Nephron progenitor cell (in vitro differentiated cells): ENCODE measurements at places on chromosomes 13 and 19.
A peak's percentile ranks its signal among the peaks of the same experiment; 100 is the strongest.

GRCh38 chr13:27973291-27973690 is 4.2 kb upstream of the CDX2 start:
- DNase-seq = no peak

DNA sequence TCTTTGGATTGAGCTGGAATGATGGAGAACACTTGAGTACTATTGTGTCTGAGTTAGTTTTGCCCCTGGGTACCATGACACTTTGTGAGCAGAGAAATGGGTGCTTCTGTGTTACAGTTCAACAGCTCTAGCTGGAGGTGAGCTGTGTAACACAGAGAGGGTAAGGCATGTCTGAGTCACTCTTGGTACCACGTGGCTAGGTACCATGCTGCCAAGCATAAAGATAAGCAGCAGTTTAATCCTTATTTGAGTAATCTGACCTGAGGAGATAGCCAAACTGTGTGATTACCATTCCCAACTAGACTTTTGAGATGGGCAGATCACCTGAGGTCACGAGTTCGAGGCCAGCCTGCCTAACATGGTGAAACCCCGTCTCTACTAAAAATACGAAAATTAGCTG is 122.0 kb downstream of the OLFM4 start:
- no peak for DNase-seq

- no peak for DNase-seq
Measured at GRCh38 chr19:5093948-5094718, 125.2 kb downstream of the KDM4B start.

- no peak for DNase-seq
Measured at GRCh38 chr13:26016189-26016588, 35.6 kb downstream of the SHISA2 start.

- no peak for DNase-seq
Measured at GRCh38 chr13:86608701-86609100, 809.5 kb upstream of the SLITRK6 start.

- DNase-seq = no peak
Measured at GRCh38 chr13:21039097-21039800, 22.1 kb downstream of the LATS2 start.

DNA sequence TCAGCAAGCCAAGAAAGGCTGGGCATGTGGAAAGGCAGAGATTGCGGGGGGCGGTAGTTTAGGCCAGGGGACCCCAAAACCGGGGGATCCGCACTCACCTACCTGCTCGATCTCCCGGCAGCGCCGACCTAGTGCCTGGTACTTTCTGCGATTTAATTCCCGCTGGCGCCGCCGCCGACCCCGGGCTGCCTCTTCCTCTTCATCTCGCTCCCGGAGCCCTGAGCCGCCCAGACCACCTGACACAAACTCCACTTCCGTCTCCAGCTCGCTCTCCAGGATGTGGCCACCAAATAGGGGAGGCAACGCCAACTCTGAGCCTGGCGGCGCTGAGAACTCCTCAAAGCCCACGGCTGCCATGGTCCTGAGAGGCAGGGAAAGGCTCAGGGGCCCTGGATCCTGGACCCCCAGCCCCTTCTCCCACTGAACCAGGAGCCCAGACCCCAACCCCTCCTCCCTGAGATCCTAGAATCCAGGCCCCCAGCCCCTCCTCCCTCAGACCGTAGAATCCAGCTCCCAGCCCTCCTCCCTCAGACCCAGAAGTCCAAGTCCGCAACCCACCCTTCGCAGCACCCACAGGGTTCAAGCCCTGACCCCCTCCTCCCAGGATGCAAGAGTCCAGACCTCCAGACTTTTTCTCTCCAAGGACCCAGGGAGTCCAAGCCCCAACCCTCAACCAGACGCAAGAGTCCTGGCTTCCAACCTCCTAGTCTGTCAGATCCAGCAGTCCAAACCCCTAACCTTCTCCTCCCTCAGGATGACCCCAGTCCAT is 933 bp downstream of the TFPT start:
- DNase-seq = no peak

DNA sequence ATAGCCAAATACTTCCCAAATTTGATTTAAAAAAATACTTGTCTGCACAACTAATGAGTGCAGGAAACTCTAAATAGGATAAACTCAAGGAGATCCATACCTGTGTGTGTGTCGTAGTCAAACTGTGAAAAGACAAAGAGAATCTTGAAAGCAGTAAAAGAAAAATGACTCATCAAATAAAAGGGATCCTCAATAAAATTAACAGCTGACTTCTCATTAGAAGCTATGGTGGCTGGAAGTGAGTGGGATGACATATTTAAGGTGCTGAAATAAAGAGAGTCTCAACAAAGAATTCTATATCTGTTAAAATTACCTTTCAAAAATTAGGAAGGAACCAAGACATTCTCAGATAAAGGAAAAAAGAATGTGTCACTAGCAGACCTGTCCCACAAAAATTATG is 13.7 kb downstream of the RNASEH2B start:
- DNase-seq = no peak

DNA sequence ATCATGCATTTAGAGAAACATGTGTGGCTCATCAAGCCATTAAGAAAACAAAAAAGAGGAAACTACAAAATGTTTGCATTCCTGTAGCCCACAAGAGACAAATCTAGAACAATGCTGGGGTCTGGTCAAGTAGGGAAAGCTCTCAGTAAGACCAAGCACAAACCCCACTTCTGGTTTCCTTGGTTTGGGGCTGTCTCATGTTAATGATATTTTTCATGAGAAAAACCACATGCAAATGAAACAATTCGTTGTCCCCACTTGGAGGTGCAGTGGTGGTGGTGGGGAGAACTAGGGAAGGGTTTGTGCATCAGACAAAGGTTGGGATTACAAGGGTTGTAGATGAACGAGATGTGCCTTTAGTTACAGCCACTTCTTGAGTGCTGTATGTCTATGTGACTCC is 7.0 kb upstream of the RB1 start:
- DNase-seq = no peak

DNA sequence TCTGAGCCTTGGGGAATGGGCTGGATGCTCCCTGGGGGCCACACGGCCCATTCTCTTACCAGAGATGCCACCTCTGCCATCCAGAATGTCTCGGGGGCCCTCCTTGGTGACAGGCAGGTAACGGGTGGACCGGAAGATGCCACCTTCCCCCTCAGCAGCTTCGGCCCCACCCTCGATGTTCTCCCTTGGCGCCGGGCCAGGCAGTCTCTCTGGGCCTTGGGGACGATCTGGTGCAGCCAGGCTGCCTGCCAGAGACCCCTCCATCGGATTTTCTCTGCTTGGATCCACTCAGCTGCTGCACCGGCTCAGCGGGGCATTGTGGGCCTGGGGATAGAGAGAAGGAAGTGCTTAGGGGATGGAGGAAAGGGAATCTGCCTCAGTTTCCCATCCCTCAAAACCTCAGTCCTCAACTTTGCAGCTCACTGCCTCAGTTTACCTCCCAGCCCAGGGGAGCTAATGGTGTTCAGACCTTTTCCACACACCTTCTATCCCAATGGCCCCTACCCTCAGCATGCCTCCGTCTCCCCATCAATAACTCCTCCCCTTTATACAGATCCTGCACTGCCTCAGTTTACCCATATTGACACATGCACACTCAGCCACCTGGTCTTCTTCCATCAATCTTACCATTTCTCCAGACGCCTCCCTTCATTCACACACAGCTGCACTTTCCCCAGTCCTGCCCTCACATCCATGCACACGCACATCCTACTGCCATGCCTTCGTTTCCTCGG is 1.5 kb downstream of the WIZ start:
- no peak for DNase-seq

DNA sequence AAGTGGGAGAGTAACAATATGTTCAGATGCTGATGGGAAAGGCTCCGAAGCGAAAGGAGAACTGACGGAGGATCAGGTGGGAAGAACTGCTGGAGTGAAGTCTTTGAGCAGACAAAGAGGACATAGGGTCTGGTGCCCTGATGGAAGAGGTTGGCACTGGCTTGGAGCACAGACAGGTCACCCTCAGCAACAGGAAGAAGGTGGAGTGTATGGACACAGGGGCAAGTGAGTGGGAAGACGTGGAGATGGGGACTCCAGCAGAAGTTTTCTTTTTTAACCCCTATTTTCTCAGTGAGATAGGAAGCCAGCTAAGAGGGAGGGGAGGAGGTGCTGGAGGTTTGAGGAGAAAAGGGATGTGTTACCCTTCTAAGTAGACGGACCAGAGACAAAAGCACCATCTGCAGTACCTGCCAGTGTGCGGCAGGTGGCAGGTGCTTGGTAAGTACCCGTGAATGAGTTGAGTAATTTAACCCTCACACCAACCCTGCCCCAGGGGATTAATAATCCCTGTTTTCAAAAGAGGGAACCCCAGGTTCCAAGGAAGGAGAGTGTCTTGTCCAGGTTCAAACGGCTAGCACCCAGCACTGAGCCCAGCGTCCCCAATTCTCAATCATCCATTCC is 11.2 kb downstream of the HAS1 start:
- no peak for DNase-seq

GRCh38 chr13:53240401-53241025 is 211.9 kb downstream of the OLFM4 start:
- DNase-seq = peak; percentile 59

DNA sequence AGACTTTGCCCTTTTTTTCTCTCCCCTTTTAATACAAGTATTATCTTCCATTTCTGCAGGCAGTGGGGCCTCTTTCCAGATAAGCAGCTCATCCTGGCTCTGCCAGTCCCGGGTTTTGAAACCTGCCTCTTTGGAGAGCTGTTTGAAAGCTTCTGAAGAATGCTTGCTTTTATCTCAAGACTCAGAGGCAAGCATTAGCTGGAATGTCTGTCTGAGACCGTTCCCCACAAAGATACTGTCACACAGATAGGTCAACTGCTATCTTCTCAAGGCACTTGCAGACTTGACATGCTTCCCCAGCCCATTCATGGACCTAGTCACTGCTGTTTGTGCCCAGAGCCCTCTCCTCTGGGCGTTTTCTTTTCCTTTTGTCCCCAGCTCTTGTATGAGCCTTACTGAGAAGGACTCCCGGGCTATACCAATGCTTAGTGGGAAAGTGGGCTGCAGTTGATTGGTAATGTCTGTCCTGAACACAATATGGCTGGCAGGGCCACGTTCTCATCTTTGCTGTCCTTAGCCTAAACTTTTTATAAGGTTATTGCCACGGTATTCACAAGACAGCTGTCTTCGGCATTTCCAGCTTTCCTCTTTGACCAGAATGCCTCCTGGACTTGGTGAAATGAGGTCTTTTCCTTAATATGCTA is 13.4 kb downstream of the SERP2 start:
- DNase-seq = no peak

DNA sequence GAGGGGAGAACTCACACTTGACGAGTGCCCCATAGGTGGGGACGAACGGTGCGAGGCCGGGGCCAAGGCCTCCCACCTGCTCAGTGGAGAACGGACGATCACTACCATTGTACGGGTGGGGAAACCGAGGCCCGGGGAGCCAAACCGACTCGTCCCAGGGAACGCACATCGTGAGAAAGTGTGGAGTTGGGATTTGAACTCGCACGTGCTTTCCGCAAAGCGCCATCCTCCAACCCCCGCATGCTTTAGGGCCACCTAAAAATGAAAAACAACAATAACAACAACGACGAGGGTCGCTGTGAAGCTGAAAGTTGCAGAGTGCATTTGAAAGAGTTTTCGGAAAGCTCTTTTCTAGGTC is 458 bp downstream of the ARHGEF1 start:
- DNase-seq = no peak

GRCh38 chr13:27962128-27962841 is 6.8 kb downstream of the CDX2 start:
- peak; percentile 25 for DNase-seq

GRCh38 chr13:47639738-47640447 is 361.2 kb downstream of the SUCLA2 start:
- DNase-seq = no peak

DNA sequence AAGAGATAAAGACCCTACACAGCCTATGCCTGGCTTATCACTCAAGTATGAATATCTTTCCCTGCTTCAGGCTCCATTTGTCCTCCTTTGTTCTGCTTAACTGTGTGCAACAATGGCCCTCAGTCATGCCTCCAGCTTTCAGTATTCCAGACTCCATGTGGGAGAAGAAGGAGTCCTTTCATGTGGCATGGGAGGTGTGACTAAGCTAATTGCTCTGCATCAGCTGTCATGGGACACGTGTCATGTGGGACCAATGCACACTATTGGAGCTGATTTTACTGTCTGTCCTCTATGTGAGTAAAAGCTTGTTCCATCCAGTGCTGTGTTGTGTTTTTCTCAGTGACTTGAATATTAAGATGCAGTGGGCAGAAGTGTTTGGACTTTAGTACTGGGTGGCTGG is 1198.3 kb downstream of the OLFM4 start:
- no peak for DNase-seq

DNA sequence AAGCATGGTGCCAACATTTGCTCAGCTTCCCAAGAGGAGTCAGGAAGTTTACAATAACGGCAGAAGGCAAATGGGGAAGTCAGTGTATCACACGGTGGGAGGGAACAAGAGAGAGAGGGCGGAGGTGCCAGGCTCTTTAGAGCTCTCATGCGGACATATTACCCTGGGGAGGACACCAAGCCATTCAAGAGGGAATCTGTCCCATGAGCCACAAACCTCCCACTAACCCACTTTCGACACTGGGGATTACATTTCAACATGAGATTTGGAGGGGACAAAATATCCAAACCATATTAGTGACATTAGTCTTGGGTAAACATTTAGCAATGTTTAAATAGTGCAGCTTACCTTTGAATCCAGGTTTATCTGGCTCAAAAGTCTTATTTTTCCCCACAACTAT is 69.9 kb downstream of the SLAIN1 start:
- no peak for DNase-seq

- DNase-seq = no peak
Measured at GRCh38 chr13:34176633-34177032, 358.7 kb downstream of the RFC3 start.
